Frontal cortex (tissue), 4 donors: ENCODE measurements at places on chromosomes 5 and 9. TPM values are rescaled to one million over a fixed set of nuclear protein-coding genes. Genes with fewer than 3 reads are reported as not detected.

MROH2B gene
- not detected for total RNA-seq

TRPM6 gene
- total RNA-seq = 1.6 TPM

PLAC8L1 gene
- total RNA-seq = 0.82 TPM

PIP5K1B gene
- 2.9 TPM for total RNA-seq

LMNB1 gene
- 84.4 TPM for total RNA-seq

TRIM32 gene
- total RNA-seq = 19.6 TPM

PSIP1 gene
- total RNA-seq = 183 TPM

GRCh38 chr5:124960266-124960665 lies 213.8 kb upstream of the ZNF608 start:
- no peak for DNase-seq

DNA sequence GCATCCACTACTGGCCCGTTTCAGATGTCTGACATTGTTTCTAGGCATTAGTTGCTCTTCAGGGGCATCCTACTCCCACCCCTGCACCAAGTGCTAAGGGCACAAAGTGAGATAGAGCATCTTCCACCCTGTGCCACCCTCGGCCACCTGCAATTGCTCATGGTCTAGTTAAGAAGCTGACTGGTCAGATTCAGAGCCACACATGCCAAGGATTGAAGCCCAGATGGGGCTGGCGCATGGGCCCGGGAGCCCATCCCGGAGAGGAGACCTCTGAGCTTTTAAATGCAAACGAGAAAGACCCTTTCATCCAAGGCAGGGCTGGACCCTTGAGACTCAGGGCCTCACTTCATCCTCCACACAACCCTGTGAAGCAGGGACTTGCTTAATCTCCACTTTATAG lies 28.5 kb downstream of the HRH2 start:
- DNase-seq = no peak

- DNase-seq = no peak
These were observed 439.0 kb downstream of the ENC1 start for GRCh38 chr5:74201334-74202081.

DNA sequence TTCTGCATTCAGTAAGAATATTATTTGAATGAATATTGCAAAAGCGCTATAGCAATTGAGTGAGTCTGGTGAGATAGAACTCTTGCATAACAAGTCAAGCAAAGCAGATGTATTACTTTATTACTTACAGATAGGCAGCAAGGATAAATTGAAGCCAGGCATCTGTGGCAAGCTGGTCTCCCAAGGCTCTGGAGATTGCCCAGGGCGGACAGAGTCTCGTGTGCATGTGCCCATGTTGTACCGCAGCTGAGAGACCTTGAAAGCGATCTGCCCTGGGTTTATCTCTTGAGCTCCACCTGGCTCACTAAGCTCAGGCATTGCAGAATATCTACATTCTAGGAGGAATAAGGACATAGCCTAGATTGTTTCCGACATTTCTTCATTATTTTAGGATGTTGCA lies 591.6 kb downstream of the ISL1 start:
- no peak for DNase-seq

DNA sequence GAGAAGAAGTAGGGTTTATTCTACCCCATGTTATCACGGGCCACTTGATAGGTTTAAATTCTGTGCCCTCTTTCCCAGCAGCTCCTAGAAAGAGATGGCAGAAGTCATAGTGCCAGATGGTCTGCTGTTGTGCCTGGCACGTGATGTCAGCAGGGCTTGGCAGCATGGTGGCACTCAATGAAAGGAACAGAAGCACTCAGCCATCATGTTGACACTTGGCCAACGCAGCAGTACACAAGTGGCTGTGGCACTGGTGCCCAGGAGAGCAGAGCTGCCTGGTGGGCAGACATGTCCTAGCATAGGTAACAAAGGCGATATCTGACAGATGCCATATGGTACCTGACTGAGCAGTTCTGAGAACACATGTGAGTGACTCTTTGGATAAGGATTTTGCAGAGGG lies 796.4 kb upstream of the ACO1 start:
- no peak for DNase-seq

- DNase-seq = peak; percentile 41
These were observed 77.5 kb upstream of the IFNE start for GRCh38 chr9:21559402-21560280.

DNA sequence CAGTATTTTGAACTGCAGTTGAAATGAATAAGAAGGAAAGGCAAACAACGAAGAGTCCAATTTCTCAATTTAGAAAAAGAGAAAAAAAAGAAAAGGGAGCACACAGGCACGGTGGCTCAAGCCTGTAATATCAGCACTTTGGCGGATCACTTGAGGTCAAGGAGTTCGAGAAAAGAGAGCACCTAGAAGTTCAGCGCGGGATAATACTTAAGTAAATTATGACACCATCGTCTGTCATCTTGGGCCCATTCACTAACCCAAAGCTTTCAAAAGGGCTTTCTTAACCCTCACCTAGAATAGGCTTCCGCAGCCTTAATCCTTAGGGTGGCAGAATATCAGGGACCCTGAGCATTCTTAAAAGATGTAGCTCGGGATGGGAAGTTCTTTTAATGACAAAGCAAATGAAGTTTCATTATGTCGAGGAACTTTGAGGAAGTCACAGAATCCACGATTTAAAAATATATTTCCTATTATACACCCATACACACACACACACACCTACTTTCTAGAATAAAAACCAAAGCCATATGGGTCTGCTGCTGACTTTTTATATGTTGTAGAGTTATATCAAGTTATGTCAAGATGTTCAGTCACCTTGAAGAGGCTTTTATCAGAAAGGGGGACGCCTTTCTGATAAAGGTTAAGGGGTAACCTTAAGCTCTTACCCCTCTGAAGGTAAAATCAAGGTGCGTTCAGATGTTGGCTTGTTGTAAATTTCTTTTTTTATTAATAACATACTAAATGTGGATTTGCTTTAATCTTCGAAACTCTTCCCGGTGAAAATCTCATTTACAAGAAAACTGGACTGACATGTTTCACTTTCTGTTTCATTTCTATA lies 602 bp upstream of the CD274 start:
- no peak for DNase-seq

GRCh38 chr5:68861099-68861498 lies 232.7 kb upstream of the SLC30A5 start:
- DNase-seq = no peak

DNA sequence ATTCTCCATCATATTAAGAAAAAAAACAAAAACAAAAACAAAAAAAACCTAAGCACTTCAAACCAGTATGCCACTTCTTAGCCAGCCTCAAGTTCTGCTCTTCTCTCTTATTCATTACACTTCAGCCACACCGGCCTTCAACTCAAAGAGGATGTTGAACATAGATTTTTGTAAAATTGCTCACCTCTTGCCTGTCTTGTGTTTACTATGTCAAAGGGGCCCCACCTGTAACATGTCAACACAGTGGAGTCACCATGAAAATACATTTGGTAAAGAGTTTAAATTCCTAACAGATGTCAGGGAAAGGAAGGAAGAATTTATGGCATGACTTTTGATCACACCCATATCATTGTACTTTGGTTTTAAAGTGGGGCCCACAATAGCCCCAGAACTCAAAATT lies 121.1 kb upstream of the GHR start:
- DNase-seq = no peak
